ENCODE measurements at places on chromosomes 4 and X.

GRCh38 chr4:41212616-41213203 is 1.6 kb downstream of the APBB2 start:
- no peak for DNase-seq

GRCh38 chrX:63743596-63743995 is 41.4 kb downstream of the ARHGEF9 start:
- no peak for DNase-seq

GRCh38 chr4:12846368-12846767 is 637.8 kb downstream of the RAB28 start:
- DNase-seq: no peak

- no peak for DNase-seq
These were observed 2.2 kb downstream of the TECRL start for GRCh38 chr4:64407000-64407399.

- DNase-seq: no peak
These were observed 19.1 kb downstream of the MAGED2 start for GRCh38 chrX:54826598-54826997.

- no peak for DNase-seq
These were observed 16.0 kb upstream of the GRPEL1 start for GRCh38 chr4:7083597-7084563.

- no peak for DNase-seq
These were observed 593.3 kb downstream of the KCTD8 start for GRCh38 chr4:43855283-43855682.

GRCh38 chr4:101198682-101199339 is 148.5 kb downstream of the PPP3CA start:
- no peak for DNase-seq

GRCh38 chr4:127143460-127144195 is 489.1 kb upstream of the INTU start:
- no peak for DNase-seq

GRCh38 chrX:111779582-111779981 is 96.4 kb upstream of the TRPC5OS start:
- no peak for DNase-seq

- DNase-seq: no peak
These were observed 580 bp upstream of the PLS3 start for GRCh38 chrX:115560211-115560977.

- DNase-seq: no peak
These were observed 3.1 kb downstream of the SCML1 start for GRCh38 chrX:17740137-17741122.

DNA sequence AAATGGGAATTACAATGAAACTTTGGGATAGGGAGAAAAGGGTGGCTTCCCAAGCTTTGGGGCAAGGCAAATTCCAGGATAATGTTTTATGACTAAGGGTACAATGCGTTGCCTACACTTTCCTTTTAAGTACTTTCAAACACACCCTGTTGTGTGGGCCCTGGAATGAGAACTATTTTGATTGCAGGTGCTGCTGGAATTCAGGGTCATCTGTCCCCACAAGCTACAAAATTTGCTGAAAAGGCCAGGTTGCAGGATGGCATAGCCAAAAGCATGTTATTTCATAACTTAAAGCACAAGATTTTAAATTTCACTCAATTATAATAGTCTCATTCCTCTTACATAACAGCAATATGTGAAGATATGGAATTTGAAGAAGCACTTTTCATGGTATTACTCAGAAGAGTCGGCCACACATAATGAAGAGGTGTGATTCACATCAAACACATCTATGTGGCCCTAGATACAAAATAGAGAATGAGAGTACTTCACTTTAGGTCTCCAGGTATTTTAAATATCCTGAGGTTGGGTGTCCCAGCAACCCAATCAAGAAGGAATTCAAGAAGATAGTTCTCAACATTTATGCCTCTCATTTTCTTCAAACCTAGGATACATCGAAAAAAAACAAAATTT is 89.3 kb downstream of the APBB2 start:
- no peak for DNase-seq

DNA sequence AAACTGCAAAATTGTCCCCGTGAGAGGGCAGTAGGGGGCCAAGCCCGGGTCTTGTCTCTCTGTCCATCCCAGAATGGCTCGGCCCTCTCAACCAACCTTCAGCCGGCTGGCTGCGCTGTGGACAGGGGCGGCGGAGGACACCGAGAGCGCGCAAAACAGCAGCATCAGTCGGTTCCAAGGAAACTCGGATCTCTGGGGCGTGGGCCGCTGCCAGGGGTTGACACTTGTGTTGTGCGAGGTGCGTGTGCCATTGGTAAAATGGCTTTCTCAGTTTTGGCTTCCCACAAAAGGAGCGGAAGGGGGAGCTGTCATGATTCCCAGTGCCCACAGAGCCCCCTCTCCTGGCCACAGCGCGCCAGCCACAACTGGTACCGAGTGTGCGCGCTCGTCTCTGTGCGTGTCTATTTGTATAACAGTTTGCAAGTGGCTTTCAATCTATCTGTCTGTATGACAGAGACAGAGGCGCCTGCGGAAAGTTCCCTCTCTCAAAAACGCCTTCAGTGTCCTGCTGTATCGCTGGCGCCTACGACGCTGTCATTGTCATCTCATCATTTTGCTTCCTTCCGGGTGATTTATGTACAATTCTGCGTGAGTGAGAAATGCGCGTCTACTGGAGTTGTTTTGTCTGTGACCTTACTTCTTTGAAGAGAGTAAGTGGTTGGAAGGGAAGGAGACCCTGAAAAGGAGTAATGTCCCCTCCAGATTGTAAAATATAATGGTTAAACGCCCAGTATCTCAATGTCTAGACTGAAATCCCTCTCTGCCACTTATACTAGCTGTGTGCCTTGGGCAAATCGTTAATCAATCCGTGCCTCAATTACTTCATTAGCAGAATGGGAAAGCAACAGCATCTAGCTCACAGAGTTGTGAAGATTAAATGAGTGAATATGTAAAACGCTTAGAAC is 1.8 kb downstream of the DKK2 start:
- DNase-seq: no peak

- no peak for DNase-seq
These were observed 12.8 kb downstream of the HOPX start for GRCh38 chr4:56668267-56668666.

GRCh38 chr4:156547439-156547838 is 424.2 kb downstream of the PDGFC start:
- no peak for DNase-seq

DNA sequence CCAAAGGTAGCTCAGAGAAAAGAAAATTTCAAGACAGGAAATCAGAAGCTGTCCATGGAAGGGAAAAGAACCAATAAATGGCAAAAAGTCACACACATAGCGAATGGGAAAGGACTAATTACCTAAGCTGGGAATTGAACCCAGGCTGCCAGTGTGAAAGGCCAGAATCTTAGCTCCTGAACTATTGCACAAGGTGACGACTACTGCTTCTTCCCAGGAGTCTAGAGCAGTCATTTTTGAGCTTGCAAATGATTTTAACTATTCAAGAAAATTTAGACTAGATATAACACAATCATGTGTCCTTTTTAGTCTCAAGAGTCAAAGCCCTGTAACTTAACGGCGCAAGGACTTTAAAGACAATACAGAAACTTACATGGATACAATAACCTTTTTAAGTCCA is 34.1 kb upstream of the ZNF81 start:
- DNase-seq: no peak

DNA sequence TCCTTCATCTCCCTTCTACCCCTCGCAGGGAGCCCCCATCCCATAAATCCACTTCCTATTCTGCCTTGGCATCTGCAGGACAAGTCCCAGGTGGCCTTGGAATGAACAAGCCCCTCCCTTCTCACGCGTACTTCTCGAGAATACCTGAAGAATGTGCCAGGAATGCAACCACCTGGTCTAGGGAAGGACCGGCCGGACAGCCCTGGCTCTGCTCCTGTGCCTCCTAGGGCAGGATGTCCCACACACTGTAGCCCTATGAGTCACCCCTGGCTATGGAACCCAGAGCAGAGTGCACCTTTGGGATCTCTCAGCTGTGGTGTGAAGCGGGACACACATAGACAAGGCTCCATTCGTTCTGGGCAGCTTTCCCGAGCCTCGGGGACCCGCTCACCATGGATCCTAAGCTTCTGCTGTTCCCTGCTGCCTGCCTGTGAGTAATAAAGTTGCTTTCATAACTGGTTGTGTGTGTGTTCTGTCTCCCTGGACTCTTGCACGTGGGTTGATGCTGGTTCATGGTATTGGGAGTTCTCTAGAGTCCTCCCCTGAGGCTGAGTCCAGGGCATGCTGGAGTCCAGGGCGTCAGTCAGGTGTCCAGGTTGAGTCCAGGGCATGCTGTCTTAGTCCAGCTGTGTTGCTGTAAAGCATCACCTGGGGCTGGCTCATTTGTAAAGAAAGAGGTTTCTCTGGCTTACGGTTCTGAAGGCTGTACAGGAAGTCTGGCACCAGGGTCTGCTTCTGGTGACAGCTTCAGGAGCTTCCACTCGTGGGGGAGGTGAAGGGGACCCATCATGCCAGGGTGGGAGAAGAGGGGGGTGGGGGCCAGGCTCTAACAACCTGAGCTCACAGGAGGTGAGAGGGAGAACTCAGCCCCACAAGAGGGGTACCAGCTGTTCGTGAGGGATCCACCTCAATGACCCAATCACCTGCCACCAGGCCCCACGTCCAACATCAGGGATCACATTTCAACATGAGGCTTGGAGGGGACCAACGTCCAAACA is 7.4 kb upstream of the PDE6B start:
- DNase-seq: no peak

DNA sequence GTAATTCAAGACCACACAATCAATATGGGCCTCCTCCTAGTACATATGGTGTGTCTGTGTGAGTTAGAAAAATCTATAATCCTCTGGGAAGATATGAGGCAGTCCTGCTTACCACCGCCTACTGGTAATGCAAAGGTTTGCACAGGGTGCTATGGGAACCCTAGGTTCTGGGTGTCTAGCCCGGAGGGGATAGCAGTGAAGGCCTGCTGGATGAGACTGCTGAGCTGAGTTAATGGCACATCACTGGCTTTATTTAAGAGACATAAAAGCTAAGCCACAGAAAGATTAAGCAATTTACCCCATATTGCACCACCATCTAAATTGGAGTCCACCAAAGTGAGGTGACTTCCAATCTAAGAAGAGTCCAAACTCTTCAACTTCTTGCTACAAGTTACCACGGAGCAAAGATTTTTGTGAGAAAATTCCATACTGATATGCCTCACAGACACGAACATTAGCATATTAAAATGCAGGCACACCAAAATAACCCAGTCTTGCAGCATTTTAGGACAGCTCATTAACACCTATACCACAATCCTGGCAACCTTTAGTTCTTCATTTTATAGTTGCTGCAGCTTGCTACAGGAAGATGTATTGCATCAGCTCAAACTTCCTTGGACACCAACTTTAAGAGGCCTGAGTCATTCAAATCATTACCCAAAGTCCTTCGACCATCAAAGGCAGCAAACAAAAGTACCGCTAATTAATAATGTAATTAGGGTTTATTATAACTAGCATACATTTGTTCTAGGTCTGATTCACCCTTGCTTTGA is 13.7 kb downstream of the DGKK start:
- no peak for DNase-seq

GRCh38 chrX:33190016-33190415 is 21.3 kb downstream of the DMD start:
- DNase-seq: no peak

DNA sequence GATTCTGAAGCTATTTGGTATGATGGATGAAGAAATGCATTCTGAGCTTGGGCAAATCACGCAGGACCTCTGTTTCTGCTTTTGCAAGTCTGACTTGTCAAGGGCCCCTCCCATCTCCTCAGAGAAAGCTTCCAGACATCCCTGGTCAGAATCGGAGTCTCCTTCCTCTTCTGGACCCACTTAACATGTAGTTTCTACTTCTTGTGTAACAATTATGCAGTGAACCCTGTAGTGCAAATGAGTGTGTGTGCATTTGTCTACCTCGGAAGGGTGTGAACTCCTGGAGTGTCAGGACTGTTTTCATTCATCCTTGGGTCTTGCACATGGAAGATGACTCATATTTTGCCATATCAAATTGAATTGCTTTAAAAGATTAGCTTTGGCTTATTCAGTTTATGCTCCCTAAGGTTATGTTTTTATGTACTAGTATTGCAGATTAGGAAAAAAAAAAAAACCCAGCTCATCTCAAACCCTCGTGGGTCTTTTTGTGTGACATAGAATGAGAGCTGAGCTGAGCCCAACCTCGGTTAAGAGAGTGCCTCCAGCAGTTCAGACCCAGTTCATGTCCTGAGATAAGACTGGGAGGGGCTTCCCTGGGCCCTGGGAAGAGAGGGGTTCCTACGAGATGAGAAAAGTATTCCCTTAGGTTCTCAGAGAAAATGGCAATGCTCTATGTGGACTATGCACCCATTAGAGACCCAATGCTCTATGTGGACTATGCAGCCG is 61.1 kb upstream of the RPL34 start:
- DNase-seq: no peak
